Thymus (tissue), 14 donors: ENCODE measurements at places on chromosomes 4 and X. TPM values are rescaled to one million over a fixed set of nuclear protein-coding genes. Genes with fewer than 3 reads are reported as not detected.

GRCh38 chrX:18017411-18017810 is 156.3 kb upstream of the RAI2 start:
- DNase-seq = no peak
- no peaks in the 10 kb centered on the region for H3K4me1 ChIP-seq
- H3K27me3 ChIP-seq = no peaks in the 10 kb centered on the region
- no peak overlapping the region for H3K4me3 ChIP-seq
- no peak overlapping the region for H3K27ac ChIP-seq

DNA sequence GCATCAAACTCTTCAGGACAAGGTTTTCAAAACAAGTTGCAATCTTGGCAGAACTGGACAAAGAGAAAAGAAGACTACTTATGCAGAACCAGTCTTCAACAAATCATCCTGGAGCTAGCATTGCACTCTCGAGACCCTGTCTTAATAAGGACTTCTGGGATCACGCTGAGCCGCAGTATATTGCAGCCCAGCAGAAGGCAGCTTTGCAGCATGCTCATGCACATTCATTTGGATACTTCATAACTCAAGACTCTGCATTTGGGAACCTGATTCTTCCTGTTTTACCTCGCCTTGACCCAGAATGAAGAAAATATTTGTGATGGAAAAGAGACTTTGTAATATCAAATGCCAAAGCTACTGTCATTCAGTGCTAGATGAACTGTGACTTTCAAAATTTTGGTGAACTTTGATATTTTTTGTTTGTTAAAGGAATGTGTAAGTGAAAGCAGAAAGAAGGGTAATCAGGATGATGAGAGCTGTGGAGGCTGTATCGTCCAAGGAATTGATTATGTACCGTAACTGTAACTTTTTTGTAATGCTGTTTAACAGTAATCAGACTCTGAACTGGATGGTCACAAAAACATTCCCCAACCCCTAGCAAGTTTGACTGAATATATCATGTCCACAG is 27.2 kb downstream of the HSPA4L start:
- H3K27ac ChIP-seq = no peak overlapping the region
- no peak for DNase-seq
- no peaks in the 10 kb centered on the region for H3K4me1 ChIP-seq
- H3K4me3 ChIP-seq = no peak overlapping the region
- H3K27me3 ChIP-seq = no peaks in the 10 kb centered on the region

DNA sequence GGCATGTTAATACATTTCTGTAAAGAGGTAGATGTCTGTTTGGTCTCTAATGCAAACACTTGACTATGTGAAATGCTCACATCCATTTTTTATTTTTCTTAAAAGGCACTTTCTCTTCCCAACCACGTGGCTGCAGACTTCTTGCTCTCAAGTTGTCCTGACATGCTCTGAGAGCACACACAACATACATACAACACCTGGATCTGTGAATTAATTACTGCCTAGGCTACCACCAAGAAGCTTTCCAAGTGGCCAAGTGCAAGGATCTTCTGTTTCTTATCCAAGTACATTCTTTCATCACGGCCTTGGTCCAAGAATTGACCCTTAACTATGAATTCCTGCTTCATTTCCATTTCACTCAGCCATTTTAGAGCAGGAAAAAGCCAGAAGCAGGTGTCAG is 110.8 kb downstream of the SPRY1 start:
- H3K36me3 ChIP-seq = no peaks in the 10 kb centered on the region
- H3K27ac ChIP-seq = no peak overlapping the region
- H3K27me3 ChIP-seq = no peaks in the 10 kb centered on the region
- H3K4me1 ChIP-seq = peaks cover 14% of the 10 kb centered on the region

DNA sequence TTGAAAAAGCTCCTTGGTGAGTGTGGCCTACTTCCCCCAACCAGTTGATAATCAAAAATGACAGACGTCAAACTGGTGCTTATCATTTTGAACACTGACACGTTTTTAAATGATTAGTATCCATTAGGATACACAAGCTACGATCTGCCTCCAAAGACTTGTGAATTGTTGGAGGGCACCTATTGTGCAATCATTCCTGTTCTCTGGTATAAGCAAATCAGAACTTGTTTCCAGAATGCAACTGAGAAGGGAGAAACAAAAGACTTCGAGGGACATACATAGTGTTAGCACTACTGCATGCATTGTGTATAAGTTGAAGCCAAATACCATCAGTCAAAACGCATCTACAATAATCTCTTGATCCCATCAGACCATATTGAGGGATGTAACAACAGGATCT is 11.6 kb downstream of the NPY2R start:
- H3K36me3 ChIP-seq = no peaks in the 10 kb centered on the region
- H3K4me1 ChIP-seq = no peaks in the 10 kb centered on the region
- DNase-seq = no peak
- H3K4me3 ChIP-seq = no peak overlapping the region
- H3K27ac ChIP-seq = no peak overlapping the region

GRCh38 chr4:41609851-41610250 is 71.9 kb downstream of the LIMCH1 start:
- no peak for DNase-seq
- no peak overlapping the region for H3K4me3 ChIP-seq
- H3K36me3 ChIP-seq = no peaks in the 10 kb centered on the region
- H3K27ac ChIP-seq = no peak overlapping the region
- no peaks in the 10 kb centered on the region for H3K4me1 ChIP-seq
- H3K27me3 ChIP-seq = no peaks in the 10 kb centered on the region

GRCh38 chrX:38804432-38804681 is 3.1 kb downstream of the MID1IP1 start:
- DNase-seq = no peak
- H3K27ac ChIP-seq = peak overlapping the region; percentile 96
- H3K27me3 ChIP-seq = peaks cover 3% of the 10 kb centered on the region

DNA sequence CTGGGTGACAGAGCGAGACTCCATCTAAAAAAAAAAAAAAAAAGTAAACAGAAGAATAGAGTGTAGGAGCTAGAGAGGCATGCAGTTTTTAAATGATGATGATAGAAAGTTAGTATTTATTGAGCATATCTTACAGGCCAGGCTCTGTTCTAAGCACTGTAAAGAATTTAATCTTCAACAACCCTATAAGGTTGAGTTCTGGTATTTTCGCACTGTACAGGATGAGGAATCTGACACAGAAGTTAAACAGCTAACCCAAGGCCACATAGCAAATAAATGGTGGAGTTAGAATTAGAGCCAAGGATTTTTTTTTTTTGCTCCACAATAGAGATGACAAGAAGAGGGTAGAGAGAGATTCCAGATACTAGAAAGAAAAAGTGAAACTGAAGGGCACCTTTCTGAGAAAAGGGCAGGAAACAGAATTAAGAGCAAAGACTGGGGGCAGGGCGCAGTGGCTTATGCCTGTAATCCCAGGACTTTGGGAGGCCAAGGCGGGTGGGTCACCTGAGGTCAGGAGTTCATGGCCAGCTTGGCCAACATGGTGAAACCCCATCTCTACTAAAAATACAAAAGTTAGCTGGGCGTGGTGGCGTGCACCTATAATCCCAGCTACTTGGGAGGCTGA is 56.1 kb downstream of the KLHL5 start:
- no peaks in the 10 kb centered on the region for H3K27me3 ChIP-seq
- H3K4me3 ChIP-seq = no peak overlapping the region
- H3K27ac ChIP-seq = no peak overlapping the region
- no peaks in the 10 kb centered on the region for H3K4me1 ChIP-seq
- no peaks in the 10 kb centered on the region for H3K36me3 ChIP-seq

DNA sequence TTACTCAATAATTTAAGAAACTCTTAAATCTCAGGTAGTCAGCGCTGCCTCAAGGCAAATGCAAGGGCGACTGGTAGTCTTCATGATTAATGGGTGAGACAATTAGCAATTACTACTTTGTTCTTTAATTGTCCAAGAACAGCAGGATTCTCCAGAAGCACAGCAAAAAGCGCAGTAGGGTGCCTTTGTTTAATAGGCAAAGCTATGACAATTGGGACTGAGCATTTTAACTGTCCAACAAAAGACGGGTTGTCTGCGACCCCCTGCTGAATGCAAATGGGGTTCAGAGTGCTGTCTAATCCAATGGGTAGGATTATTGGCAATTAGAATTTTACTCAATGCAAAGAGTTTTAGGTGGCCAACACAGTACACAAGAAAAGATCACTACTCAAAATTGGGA is 286.1 kb downstream of the CHIC1 start:
- H3K4me1 ChIP-seq = no peaks in the 10 kb centered on the region
- no peak for DNase-seq
- peaks cover 3% of the 10 kb centered on the region for H3K36me3 ChIP-seq
- H3K4me3 ChIP-seq = peak overlapping the region; percentile 72
- H3K27ac ChIP-seq = no peak overlapping the region

The HNRNPH2 gene
- 75.1 TPM for total RNA-seq
